ENCODE measurements at places on chromosomes 6 and 20.

DNA sequence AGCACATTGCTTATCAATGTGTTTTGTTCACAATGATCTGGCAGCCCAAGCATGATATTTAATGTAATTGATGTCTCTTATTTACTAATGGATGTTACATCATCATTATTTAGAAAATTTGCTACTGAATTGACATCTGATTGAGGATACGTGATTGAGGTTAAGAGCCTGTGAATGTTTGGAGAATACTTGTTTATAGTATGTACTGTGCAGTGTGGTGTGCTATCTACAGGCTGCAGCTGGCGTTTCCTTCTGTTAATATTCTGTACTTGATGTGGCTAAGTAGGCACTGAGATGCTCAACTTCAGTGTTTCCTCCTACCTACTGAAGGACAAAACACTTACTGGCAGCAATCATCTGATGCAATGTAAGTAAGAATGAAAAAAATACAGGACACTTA lies 709.6 kb upstream of the FLRT3 start:
- no peak for DNase-seq

DNA sequence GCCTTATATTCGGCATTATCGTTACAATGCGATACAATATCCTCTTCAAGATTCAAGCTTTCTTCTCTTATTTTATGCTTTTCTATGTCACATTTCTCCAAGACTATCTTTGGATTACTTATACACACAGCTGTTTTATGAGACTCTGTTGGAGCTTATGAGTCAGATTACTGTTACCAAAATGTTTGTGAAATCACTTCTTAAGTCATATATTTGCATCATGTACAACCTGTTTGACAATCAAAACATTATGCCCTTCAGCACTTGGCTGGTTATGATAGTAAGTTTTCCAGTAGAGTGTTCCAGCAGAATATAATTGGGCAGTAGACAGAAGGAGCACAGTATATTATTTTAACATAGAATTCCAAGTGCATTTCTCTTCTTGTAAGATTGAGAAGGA lies 35.2 kb downstream of the BMP6 start:
- peak; percentile 48 for DNase-seq

DNA sequence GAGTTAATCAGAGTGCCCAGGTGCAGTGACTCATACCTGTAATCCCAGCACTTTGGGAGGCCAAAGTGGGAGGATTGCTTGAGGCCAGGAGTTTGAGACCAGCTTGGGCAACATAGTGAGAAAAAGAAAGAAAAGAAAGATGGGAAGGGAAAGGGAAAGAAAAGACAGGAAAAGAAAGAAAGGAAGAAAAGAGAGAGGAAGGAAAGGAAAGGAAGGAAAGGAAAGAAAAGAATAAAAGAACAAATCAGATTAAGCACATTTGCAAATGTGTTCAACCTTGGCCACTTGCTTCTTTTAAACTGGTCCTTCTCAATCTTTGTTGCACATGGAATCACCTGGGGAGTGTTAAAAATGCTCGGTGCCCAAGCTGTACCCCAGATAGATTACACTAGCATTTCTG lies 28.0 kb downstream of the NR2E1 start:
- DNase-seq: no peak

GRCh38 chr6:131443014-131443413 lies 130.0 kb upstream of the ARG1 start:
- no peak for DNase-seq

GRCh38 chr6:77371748-77372147 lies 91.5 kb downstream of the HTR1B start:
- DNase-seq: no peak

DNA sequence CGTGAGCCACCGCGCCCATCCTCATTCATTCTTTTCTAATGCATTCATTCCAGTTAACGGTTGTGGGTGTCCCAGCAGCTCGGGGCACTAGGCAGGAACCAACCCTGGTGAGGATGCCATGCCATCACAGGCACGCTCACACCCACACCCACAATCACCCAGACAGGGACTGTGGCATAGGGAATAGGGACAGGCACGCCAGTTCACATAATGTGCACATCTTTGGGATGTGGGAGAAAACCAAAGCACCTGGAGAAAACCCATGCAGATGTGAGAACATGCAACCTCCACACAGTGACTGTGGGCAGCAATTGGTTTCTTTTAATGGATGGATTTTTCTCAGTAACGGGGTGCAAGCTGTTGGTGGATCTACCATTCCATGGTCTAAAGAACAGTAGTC lies 64.3 kb downstream of the IRF4 start:
- DNase-seq: no peak

GRCh38 chr6:107579456-107580056 lies 89.6 kb downstream of the SOBP start:
- no peak for DNase-seq

DNA sequence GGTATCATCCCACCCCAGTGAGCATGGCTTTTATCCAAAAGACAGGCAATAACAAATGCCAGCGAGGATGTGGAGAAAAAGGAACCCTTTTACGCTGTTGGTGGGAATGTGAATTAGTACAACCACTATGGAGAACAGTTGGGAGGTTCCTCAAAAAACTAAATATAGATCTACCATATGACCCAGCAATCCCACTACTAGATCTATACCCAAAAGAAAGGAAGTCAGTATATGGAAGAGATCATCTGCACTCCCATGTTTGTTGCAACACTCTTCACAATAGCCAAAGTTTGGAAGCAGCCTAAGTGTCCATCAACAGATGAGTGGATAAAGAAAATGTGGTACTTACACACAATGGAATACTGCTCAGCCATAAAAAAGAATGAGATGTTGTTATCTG lies 5.9 kb upstream of the KIAA1755 start:
- DNase-seq: no peak

DNA sequence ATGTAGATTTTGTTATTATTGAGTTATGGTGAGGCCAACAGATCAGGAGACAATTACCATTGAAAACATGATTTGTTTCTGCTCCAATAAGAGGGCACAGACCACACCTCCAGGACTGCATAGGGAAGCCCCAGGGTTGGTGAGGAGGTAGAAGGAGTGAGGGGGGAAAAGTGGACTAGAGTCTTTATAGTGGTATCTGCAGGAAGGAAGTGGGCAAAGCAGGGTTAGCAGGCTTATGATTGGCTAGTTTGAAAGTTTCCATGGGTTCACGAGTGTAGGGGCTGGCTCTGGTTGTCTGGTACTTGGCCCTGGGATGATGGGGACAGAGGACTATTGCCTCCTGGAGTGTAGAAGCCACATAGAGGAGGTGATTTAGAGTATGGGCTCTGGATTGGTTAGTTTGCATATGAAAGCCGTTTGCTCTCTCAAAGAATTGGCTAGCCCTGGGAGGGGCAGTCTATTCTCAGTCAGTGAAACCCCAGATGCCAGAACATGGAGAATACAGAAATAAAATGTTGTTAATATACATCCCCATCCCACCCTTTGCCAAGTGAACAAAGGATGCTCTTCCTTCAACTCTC lies 156.6 kb downstream of the KLHL32 start:
- DNase-seq: no peak

DNA sequence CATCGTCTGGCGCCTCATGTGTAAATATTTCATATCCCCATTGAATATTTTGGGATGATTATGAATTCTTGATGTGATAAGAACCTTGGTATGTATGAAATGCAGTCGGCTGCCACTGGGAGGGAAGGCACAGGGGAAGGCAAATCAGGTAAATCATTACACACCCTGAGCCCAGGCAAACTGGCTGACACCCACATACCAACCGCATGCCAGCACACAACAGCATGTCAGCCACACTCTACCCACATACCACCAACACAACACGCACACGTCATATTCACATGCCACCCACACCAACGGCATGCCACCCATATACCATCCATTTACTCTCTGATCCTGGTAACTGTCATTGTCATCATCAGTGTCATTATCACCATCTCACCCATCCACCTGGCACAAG lies 28.3 kb upstream of the MDGA1 start:
- DNase-seq: no peak

- DNase-seq: no peak
These were observed 12.8 kb downstream of the NPEPL1 start for GRCh38 chr20:58705208-58705926.

GRCh38 chr6:97703661-97704060 lies 420.6 kb upstream of the MMS22L start:
- no peak for DNase-seq

- peak; percentile 33 for DNase-seq
These were observed 13.8 kb downstream of the SPTLC3 start for GRCh38 chr20:13022401-13023155.

GRCh38 chr6:111743862-111744692 lies 129.2 kb downstream of the FYN start:
- DNase-seq: no peak

DNA sequence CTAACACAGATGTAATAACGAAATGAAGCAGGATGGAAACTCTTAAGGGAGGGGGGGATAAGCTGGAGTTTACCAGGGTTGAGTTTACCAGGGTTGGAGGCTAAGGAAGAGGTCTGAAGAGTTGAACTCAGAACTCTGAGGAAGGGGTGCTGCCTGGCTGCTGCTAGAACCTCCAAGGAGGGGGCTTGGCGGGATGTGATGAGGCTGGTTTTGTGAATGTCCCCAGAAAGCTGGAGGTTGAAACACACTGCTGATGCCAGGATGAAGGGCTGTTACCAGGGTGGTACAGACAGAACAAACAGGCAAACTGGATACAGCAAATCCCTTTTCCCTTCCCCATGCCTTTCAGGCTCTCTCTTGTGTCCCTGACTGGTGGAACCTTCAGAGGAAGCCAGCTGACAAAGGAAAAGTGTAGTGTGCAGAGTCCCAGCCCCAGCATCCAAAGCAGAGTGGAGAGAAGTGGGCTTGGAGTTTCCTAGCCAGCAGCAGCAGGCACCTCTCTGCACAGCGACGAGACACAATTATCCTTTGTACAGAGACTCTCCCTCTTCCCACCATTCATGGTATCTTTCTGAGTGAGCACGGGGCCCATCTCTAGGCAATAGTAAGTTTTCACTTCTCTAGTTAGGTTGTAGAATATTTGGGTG lies 23.7 kb downstream of the UBE2V1 start:
- DNase-seq: no peak

- no peak for DNase-seq
These were observed 165.9 kb downstream of the NRN1 start for GRCh38 chr6:5840734-5841390.

DNA sequence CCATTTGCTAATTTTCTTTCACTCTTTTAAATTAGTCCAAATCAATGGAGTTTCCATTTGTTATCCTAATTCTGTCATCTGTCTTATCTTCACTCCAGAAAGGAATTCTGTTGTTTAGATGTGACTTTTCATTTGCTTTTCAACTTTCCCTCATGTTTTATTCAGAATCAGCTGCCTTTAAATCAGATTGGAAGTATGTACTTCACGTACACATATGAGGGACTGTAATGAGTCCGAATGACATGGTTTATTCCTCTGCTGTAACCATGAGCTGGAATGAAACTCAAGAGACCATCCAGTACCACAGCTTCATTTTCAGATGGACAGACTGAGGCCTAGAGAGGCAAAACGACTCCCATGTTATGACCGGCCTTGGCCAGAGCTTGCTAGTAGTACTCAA lies 302.3 kb downstream of the KIF16B start:
- no peak for DNase-seq

DNA sequence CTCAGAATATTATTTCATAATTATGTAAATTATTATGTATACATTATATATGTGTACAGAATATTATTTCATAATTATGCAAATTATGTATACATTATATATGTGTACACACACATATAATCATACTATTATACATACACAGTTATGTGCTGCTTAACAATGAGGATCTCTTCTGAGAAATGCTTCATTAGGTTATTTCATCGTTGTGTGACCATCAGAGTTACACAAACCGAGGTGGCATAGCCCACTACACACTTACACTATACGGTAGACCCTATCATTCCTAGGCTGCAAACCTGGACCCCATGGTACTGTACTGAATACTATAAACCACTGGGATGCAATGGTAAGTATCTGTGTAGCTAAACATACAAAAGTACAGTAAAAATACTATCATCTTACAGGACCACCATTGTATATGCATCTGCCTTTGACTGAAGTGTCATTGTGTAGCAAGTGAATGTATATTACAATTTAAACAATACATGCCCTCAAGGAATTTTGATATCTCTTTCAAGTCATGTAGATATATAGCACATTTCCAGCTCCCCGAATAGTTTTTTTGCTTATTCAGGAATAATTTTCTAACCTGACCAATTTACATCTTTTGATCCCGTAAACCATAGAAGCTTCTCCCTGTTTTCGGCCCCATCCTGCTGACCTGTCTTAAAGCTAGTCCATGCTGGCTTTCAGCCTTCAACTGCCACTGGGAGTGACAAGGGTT lies 71.2 kb downstream of the TMEM170B start:
- no peak for DNase-seq

- no peak for DNase-seq
These were observed 89.2 kb downstream of the THBS2 start for GRCh38 chr6:169164451-169164850.

DNA sequence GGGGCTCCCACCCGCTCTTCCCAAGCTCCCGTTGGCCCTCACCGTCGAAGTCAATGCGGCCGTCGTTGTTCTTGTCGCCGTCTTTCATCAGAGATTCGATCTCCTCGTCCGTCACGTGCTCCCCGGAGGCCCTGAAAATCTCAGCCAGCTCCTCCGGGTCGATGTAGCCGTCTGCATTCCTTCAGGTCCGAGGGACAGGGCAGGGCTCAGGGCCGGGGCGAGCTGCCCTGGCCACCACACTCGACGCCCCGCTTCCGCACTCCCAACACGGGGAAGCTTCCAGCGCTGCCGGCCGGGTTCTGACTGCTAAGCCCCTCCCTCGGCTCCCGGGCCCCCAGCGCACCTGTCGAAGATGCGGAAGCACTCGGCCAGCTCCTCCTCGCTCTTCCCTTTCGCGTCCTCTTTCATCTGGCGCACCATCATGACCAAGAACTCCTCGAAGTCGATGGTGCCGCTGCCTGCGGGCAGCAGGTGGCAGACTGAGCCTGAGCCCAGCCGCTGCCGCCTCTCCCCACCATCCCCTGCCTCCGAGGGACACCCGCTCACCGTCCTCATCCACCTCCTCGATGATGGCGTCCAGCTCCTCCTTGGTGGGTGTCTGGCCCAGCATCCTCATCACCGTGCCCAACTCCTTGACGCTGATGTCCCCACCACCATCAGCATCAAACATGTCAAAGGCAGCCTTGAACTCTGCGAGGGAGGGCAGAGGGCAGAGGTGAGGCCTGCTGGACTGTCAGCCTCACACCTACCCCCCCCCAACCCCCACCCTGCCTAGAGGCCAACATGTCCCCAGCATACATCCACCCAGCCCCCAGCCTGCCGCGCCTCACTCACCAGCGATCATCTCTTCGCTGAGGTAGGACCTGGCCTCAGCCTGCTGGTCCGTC lies 2.9 kb downstream of the TNNC2 start:
- DNase-seq: peak; percentile 49

DNA sequence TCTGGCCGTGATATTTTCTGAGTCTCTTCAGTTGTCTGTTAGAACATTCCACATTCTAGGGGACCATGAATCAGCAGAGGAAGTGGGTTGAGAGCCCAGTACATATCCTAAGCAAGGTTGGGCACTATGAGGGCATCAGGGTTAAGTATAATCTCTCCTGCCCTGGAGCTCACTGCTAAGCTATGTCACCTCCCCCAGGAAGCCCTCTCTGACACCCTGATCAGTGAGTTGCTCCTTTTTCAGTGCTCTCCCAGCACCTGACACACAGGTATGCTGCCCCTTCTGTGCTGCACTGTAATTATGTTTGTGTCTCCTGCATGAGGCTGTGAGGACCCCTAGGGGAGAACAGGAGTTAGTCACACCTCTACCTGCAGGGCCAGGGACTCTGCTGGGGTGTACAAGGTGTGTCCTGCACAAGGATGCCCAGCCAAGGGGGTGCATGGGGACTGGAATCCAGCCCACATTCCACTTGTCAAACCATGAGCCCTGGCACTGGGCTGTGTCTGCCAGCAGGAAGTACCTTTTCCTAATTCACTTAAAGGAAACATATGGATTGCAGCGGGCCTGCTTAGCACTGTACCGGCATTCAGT lies 3.9 kb downstream of the RAB44 start:
- no peak for DNase-seq
